Psoas muscle (tissue), 8 donors: ENCODE measurements at places on chromosomes 7 and 10. TPM values are rescaled to one million over a fixed set of nuclear protein-coding genes. Genes with fewer than 3 reads are reported as not detected.

The TMEM273 gene
- total RNA-seq = 3.5 TPM

The TBATA gene
- total RNA-seq = not detected

The DNTT gene
- total RNA-seq = not detected

DNA sequence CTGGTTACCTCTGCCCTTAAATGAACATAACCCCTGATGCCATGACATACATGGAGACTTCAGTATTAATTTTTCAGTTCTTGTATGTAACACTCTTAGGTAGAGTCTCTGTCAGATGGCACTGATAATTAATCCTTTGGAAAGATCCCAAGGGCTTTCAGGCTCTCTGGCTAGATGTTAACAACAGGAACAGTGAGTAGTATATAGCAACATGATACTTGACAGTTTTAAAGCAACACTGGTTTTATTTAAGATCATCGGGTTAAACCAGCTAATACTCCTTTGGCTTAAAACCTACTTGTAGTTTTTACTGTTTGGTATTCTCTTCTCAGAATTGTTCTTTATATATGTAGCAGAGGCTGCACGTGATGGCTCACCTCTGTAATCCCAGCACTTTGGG lies 27.3 kb downstream of the AHCYL2 start:
- DNase-seq = no peak

- DNase-seq = no peak
Observed at GRCh38 chr7:30448461-30449189, 30.0 kb downstream of the NOD1 start.

DNA sequence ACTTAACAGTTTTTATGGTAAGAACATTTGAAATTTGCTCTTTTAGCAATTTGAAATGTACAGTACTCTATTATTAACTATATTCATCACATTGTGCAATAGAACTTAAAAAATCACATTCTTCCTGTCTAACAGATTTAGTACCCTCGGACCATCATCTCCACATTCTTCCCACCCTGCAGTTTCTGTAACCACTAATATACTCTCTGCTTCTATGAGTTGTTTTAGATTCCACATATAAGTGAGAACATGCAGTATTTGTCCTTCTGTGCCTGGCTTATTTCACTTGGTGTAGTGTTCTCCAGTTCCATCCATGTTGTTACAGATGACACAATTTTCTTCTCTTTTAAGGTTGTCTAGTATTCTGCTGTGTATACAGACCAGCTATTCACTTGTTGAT lies 88.9 kb upstream of the SEC61G start:
- no peak for DNase-seq

- no peak for DNase-seq
Observed at GRCh38 chr7:114722562-114722961, 199.3 kb upstream of the MDFIC start.
